H1 (cell line): ENCODE measurements at places on chromosomes 16 and 17.

- no peak for DNase-seq
Measured at GRCh38 chr16:58176608-58177352, 21.1 kb downstream of the CSNK2A2 start.

- DNase-seq, result no peak
Measured at GRCh38 chr16:53852678-53853077, 148.7 kb downstream of the FTO start.

DNA sequence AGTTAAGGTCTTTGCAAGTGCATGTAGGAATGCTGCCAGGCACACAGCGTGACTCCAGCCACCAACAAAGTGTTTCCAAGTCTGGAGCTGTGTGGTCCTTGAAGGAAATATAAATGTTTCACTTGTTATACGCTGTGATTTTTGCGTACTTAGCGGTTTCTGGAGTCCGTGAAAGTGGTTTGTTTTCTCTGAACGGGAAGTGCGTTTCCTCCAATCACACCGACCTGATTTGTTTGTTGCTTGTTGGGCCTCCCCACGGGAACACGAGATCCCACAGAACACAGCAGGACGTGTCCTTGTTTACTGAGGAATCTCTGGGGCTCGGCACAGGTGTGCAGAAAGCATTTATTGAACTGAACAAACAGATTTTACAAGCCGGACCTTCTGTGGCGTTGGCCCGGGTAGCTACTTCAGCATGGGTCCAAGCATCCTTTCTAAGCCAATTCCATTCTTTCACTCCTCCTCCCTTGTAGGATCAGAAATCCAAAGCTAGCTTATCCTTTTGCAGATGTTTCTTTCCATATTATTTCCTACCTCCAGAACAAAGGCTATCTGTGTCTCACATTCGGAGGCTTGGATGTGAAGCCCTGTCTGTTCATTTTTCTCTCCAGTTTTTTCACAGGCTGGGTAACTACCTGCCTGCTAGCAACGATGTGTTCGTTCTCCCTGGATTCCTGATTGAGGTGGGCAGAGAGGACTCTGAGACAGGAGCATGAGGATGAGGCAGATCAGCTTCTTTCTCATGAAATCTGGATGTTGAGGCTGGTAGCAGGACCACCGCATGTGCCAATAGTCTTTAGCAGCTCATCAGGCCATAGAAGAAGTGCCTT is 44.6 kb downstream of the ABAT start:
- no peak for DNase-seq

GRCh38 chr16:80788027-80788426 is 16.4 kb downstream of the CDYL2 start:
- no peak for DNase-seq

DNA sequence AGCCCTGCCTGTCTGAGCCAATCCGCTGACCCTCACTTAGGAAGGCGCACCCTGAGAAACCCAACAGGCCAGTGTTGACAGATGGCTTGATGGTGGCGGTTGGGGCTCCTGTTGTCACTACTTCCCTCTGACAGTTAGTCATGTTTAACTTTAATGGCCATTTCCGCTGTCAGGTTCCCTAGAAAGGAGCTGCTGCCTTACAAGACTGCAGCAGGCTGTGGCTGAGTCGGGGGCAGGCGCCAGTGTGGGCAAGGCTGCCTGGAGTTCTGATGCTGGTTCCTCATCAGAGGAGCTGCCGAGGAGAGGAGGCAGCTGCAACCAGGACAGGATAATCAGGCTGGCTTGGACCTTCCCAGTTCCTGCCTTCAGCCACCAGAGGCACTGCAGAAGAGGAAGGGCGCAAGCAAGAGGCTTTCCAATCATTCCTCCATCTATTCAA is 223.2 kb upstream of the DYNLRB2 start:
- DNase-seq, result no peak

GRCh38 chr16:2897110-2897509 is 14.1 kb downstream of the FLYWCH2 start:
- DNase-seq, result no peak

DNA sequence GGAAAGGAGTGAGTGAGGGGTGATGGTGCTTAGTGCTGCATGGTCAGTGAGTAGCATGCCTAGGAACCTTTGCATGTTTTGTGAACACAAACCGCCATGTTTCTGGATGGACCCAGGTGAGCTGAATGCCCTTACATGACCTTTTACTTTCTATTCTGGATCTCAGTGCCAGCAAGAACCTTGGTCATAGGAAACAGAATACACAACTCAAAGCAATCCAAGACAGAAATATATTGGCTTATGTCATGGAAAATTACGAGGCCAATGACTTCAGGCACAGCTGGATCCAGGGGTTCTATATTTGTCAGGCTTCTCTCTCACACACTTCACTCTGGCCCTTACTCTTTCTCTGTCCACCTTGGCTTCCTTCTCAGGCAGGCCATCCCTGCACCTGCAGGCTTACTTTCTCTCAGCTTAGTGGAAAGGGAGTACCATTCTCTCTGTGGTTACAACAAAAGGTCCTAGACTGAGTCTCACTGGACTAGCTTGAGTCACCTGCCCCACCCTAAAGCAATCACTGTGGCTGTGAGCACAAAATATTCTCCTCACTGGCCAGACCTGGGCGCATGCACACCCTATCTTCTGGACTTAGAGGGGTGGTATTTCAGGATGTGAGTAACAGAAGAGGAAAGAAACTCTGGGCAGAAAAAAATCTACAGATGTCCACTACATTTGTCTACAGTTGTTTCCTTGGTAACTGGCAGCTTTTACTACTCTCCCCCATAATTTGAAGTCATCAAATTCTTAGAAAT is 20.4 kb upstream of the CPNE2 start:
- no peak for DNase-seq

- no peak for DNase-seq
Measured at GRCh38 chr17:2995886-2996809, 67.3 kb downstream of the OR1D5 start.

GRCh38 chr16:14427371-14427948 is 202.6 kb downstream of the PARN start:
- DNase-seq, result no peak

- DNase-seq, result peak; percentile 64
Measured at GRCh38 chr16:58026705-58027160, 1.2 kb downstream of the MMP15 start.

- DNase-seq, result no peak
Measured at GRCh38 chr17:73232587-73233373, 28.9 kb downstream of the CPSF4L start.

- peak; percentile 86 for DNase-seq
Measured at GRCh38 chr17:45425125-45425983, 7.3 kb downstream of the ARHGAP27 start.

GRCh38 chr17:35030780-35031179 is 32.7 kb downstream of the RFFL start:
- no peak for DNase-seq

GRCh38 chr16:25279491-25279890 is 21.8 kb upstream of the ZKSCAN2 start:
- DNase-seq, result no peak

- DNase-seq, result no peak
Measured at GRCh38 chr17:4160294-4160859, 17.4 kb downstream of the CYB5D2 start.

GRCh38 chr17:10058921-10059683 is 139.3 kb downstream of the GAS7 start:
- no peak for DNase-seq

DNA sequence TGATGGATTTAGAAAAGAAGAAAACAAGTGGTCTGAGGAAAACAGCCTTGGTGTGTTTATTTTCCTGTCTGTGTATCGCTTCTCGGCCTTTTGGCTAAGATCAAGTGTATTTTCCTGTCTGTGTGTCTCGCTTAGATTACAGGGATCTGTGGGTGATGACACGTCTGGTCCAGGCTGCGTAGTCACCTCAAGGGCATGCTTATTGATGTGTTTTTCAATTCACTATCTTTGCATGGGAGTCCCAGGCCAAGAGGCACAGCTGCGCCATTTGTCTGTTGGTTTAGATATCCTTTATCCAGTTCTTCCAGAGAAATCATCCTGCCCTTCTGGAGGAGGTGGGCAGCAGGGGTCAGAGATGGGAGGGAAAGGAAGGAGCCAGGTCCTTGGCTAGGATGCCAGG is 47.1 kb upstream of the STH start:
- no peak for DNase-seq

- DNase-seq, result no peak
Measured at GRCh38 chr16:51549836-51550235, 398.8 kb upstream of the SALL1 start.

DNA sequence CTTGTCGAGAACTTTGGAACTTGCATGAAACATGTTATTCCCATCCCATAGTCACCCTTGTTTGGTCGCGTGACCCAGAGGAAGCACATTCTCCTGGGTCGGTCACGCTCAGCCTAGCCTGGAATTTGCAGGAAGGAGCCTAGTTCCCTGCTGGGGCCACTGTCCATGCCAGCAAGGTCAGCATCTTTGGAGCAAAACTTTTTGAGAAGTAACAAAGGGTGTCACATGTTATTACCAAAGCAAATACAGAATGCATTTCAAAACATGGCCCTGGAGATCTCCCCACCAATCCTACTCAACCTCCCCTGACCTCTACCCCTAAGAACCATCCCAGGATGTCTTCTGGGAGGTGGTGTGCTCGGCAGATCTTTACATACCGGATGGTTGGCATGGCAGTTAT is 26.2 kb upstream of the IRF8 start:
- DNase-seq, result no peak

GRCh38 chr16:72138064-72138572 is 33.8 kb downstream of the PMFBP1 start:
- no peak for DNase-seq

- no peak for DNase-seq
Measured at GRCh38 chr17:36773039-36773438, 164.2 kb upstream of the LHX1 start.

GRCh38 chr16:61926766-61927165 is 109.5 kb downstream of the CDH8 start:
- DNase-seq, result no peak

DNA sequence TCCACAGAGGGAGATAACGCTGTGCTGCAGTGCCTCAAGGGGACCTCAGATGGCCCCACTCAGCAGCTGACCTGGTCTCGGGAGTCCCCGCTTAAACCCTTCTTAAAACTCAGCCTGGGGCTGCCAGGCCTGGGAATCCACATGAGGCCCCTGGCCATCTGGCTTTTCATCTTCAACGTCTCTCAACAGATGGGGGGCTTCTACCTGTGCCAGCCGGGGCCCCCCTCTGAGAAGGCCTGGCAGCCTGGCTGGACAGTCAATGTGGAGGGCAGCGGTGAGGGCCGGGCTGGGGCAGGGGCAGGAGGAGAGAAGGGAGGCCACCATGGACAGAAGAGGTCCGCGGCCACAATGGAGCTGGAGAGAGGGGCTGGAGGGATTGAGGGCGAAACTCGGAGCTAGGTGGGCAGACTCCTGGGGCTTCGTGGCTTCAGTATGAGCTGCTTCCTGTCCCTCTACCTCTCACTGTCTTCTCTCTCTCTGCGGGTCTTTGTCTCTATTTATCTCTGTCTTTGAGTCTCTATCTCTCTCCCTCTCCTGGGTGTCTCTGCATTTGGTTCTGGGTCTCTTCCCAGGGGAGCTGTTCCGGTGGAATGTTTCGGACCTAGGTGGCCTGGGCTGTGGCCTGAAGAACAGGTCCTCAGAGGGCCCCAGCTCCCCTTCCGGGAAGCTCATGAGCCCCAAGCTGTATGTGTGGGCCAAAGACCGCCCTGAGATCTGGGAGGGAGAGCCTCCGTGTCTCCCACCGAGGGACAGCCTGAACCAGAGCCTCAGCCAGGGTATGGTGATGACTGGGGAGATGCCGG is 769 bp downstream of the CD19 start:
- no peak for DNase-seq

GRCh38 chr17:27379888-27380533 is 76.2 kb upstream of the KSR1 start:
- no peak for DNase-seq

DNA sequence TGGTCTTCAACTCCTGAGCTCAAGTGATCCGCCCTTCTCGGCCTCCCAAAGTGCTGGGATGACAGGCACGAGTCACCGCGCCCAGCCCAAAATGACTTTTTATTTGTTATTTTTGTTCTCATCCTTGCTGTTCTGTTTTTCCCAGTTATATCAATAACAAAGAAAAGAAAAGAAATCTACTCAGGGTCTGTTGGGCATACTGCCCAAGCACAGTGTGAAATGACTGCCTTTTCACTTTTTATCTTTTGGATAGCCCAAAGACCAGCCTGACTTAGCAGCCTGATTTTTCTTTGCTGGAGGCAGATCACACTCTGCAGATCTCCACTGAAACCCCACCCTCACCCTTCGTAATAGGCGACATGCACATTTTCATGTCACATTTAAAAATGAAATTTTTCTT is 493.2 kb downstream of the MAF start:
- no peak for DNase-seq

DNA sequence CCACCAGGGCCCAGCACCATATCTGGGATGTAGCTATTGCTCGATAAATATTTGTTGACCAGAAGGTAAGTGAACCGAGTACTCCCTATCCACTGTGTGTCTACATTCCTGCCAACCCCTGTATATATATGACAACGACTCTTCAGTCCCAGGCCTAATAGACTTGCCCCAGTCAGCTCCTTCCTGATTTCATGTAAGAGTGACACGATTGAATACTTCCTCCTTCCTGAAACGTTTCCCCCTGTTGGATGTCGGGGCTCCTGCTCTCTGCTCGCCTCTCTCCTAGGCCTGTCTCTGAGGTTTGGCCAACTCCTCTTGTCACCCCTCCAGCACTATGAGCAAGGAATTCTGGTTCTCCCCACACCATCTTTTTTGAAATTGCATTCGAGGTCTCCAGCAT is 178.9 kb downstream of the PRKCA start:
- no peak for DNase-seq

DNA sequence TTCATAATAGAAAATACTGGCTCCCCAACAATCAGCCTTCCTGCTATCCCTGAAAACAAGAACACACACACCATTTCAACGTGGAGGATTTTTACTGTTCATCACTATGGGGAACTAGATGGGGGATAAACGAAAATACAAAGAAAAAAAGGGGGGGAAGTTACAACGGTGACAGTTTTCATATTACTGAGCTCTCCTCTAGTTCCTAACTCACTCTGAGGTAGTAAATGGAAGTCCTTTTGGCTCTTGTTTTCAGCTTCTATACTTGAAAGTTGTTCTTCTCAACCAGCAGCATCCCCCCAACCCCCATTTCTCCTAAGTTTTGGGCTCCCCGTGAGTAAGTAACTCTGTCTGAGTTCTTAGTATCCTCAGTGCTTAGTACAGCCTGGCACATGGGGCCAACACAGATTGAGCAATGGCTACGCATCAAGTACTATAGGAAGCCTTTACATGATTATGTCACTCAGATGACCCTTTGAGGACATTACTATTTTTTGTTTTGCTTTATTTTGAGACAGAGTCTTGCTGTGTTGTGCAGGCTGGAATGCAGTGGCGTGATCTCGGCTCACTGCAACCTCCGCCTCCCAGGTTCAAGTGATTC is 4.2 kb upstream of the CORO7 start:
- DNase-seq, result no peak

GRCh38 chr17:38587947-38588787 is 17.6 kb downstream of the SRCIN1 start:
- no peak for DNase-seq

GRCh38 chr17:66240013-66240412 is 10.8 kb upstream of the APOH start:
- DNase-seq, result no peak

- no peak for DNase-seq
Measured at GRCh38 chr17:39787743-39788484, 50.2 kb downstream of the GRB7 start.

GRCh38 chr16:29943846-29944799 is 17.8 kb upstream of the TMEM219 start:
- no peak for DNase-seq

- no peak for DNase-seq
Measured at GRCh38 chr16:30493941-30494488, 21.5 kb downstream of the ITGAL start.
